ENCODE measurements at places on chromosomes 1 and 21. TPM values are rescaled to one million over a fixed set of nuclear protein-coding genes. Genes with fewer than 3 reads are reported as not detected.

The HES4 gene
- polyA plus RNA-seq, result 13.8 TPM

The MGST3 gene
- 163 TPM for polyA plus RNA-seq

The CD1C gene
- polyA plus RNA-seq, result 1.00 TPM

DNA sequence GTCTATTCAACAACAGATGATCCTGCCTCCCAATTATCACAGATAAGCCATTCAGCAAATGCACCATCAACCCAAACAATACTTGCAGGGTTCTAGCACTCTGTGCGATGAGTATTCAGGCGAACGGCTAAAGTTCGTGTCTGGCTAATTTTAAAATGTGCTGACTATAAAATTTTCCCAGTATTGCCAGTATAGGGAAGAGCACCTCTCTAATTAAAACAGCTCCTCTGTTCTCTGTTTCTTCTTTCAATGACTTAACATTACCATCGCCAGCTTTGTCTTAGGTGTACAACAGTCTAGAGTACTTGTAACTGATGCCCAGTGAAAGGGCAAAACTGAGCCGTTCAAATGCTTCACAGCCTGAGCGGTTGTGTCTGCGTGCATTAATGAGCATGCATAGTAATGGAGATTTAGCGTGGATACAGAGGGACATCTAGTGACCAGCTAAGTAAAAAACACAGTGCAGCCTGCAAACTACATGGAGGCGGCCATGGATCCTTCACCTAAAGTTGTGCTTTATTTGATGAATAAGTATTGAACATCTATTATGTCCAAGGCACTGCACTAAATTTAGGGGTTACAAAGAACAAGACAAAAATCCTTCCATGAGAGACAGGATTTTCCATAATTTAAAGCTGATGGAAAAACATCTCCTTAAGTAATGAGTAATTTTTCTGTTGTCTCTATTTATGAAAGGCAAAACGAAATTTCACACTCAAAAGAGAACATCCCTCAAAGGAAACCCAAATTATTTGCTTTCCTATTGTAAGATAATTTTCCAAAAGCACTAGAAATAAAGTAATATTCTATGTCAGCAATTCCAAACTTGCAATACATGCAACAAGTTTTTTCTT lies 120.0 kb downstream of the SETD4 start:
- DNase-seq, result peak; percentile 64

GRCh38 chr1:12170263-12170671 lies 3.5 kb downstream of the TNFRSF1B start:
- no peak for DNase-seq

- DNase-seq, result no peak
Observed at GRCh38 chr1:93958032-93958725, 48.9 kb upstream of the GCLM start.

DNA sequence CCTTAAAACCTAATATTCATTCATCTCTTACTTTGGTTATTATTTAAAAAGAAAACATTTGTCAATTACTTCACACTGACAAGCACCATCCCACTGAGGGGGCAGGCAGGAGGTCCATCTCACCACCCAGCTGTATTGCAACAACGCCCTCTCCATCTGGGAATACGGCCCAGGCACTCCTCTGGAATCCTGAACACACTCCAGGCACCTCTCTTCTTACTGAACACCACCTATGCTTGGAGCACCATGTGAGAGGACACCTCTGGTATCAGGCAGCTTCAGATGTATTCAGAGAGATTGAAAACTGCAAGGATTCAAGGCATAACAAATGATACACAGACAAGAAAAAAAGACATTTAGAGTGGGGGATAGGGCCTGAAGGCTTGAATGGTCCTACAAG lies 147.1 kb downstream of the CACNA1E start:
- DNase-seq, result no peak

- DNase-seq, result no peak
Observed at GRCh38 chr1:31498376-31499040, 77.8 kb upstream of the TINAGL1 start.

DNA sequence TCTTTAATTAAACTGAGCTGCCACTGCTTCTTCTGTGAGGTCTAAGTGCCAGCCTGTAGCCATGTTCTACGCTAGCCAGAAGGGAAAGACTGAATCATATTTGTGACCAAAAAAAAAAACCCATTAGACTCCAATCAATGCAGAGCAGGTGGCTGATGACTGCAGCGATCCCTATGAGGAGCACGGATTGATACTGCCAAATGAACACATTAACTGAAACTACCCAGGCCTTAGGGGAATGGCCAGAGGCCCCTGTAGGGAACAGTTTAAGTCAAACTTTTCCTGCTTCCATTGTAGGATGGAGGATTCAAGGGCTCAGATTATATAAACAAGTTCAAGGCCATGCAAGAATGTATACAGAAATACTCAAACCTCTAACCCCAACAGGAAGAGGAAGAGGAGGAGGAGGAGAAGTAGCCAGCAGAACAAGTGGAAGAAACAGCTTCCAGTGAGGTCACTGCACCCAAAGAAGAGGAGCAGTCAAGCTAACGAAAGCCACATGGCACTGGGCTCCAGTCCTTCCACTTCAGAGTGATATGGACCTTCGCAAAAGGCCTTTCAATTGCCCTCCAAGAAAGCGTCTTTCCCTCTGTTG lies 328.3 kb downstream of the SMYD3 start:
- DNase-seq, result no peak
